Peyer's patch (tissue), 4 donors: ENCODE measurements at places on chromosomes 1 and 21. TPM values are rescaled to one million over a fixed set of nuclear protein-coding genes. Genes with fewer than 3 reads are reported as not detected.
A peak's percentile ranks its signal among the peaks of the same experiment; 100 is the strongest.

DNA sequence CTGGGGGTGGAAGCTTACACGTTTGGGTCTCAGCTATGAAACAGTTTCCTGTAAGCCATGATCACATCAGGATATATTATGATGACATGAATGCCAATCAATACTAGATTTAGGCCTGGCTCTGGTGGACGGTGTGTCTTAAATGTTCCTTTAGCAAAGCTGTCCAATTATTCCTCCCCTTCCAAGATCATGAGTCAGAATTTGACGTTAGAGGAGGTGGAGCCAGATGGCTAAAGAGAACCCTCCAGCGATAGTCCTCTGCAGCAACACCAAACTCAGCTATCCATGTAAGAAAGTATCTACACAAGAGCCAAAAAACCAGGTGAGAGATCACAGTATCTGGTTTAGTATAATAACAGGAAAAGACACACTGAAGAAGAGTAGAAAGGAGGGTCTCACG lies 47.8 kb downstream of the PACC1 start:
- no peak for DNase-seq
- no peaks in the 10 kb centered on the region for H3K36me3 ChIP-seq
- H3K4me1 ChIP-seq = no peaks in the 10 kb centered on the region
- no peaks in the 10 kb centered on the region for H3K27me3 ChIP-seq
- no peak overlapping the region for H3K27ac ChIP-seq

- no peak overlapping the region for H3K4me3 ChIP-seq
- no peaks in the 10 kb centered on the region for H3K27me3 ChIP-seq
- no peaks in the 10 kb centered on the region for H3K36me3 ChIP-seq
- no peak for DNase-seq
Observed at GRCh38 chr1:2344121-2344681, 47.2 kb downstream of the MORN1 start.

DNA sequence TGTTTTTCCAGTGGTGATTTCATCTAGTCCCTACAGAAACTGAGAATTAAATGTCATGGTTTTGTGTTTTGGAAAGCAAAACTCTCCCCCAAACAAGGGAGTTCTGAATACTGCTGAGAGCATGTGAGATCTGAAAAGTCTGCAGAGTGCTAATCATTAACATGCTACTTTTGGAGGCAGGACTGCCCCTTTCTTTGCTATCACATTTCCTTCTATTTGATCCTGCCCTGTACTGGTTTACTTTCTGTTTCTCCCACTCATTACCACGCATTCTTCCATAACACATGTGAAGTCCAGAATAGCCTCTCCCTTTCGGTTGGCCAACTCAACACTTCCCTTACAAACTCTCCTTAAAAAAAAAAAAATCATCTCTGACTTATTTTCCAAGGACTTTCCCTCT lies 63.6 kb downstream of the GADD45A start:
- peak overlapping the region; percentile 74 for H3K27ac ChIP-seq
- peak overlapping the region; percentile 22 for H3K4me3 ChIP-seq
- no peak for DNase-seq
- no peaks in the 10 kb centered on the region for H3K27me3 ChIP-seq
- no peaks in the 10 kb centered on the region for H3K36me3 ChIP-seq
- H3K4me1 ChIP-seq = peaks cover 58% of the 10 kb centered on the region

- H3K4me3 ChIP-seq = no peak overlapping the region
- no peak for DNase-seq
- no peaks in the 10 kb centered on the region for H3K27me3 ChIP-seq
- H3K4me1 ChIP-seq = no peaks in the 10 kb centered on the region
Observed at GRCh38 chr1:36773827-36774541, 260.3 kb downstream of the GRIK3 start.

GRCh38 chr1:235642943-235643371 lies 6.6 kb downstream of the GNG4 start:
- no peak overlapping the region for H3K4me3 ChIP-seq
- DNase-seq = peak; percentile 44
- no peaks in the 10 kb centered on the region for H3K27me3 ChIP-seq
- no peaks in the 10 kb centered on the region for H3K36me3 ChIP-seq
- no peak overlapping the region for H3K27ac ChIP-seq
- no peaks in the 10 kb centered on the region for H3K4me1 ChIP-seq

SYT14 gene
- 0.27 TPM for total RNA-seq

S100A7A gene
- total RNA-seq = not detected

NPHS2 gene
- total RNA-seq = not detected

XPR1 gene
- 29.7 TPM for total RNA-seq

EIF3I gene
- total RNA-seq = 76.1 TPM
